ENCODE measurements at places on chromosomes 16 and 17. TPM values are rescaled to one million over a fixed set of nuclear protein-coding genes. Genes with fewer than 3 reads are reported as not detected.

The CHST4 gene
- total RNA-seq = not detected

The OTOA gene
- 0.07 TPM for total RNA-seq

The CDYL2 gene
- 36.1 TPM for total RNA-seq

The QPRT gene
- total RNA-seq = 3.9 TPM

The PRR29 gene
- total RNA-seq = 2.0 TPM

The ABCA10 gene
- 0.89 TPM for total RNA-seq

The CCDC43 gene
- total RNA-seq = 23.2 TPM
